ENCODE measurements at places on chromosomes 6 and 20.

DNA sequence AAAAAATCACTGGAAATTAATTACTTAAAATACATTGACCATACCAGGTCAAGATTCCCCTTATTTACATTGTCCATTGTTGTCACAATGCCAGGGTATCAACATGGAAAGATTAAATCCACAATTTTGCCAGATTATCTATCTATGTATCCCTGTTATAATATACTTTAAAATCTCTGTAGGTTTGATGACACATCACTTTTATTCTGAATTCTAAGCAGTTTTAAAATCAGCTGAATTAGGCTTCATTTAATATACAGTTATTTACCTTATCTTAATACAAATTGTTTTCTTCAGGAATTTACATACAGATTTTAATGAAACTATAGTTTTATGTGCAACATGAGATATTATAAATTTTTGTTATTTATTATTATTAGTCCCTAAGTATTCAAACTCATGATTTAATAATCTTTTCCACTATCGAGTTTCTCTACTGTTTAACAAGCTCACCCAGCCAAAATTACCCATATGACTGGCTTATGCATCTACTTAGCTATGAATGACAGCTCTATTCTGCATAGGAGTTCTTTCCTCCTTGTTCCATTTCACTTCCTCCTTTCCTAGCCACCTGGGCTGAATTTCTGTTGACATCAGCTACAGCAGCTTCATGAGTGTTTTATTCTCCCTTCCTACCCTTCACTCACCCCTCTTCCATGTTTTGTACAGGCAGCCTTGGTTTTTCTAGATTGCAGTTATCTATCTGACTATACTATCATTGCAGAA lies 654.2 kb upstream of the MAP3K7 start:
- no peak for DNase-seq

GRCh38 chr6:150486048-150486447 lies 113.6 kb upstream of the PLEKHG1 start:
- no peak for DNase-seq

GRCh38 chr6:36888654-36889481 lies 3.1 kb downstream of the C6orf89 start:
- no peak for DNase-seq

- no peak for DNase-seq
Measured at GRCh38 chr20:1267161-1267560, 1.1 kb downstream of the SNPH start.

DNA sequence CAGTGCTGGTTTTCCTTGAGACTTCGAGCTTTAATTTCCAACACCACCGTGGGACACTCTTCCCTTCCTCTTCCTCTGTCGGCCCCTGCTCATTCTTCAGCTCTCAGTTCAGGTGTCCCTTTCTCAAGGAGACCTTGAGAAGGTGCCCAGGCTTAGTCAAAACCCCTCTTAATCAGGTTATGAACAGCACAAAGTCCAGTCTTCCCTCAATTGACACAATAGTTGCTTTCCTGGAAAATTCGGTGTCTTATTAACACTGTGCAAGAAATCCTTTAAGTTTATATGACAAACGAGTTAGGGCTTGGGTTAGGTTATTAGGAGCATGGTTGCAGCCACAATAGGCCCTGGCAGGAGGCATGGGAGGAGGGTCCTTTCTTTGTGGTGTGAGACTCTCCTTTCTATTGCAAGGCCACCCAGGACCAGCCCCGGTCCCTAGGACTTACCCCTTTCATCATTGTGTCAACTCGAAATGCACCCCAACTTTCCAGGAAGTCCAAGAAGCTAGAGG lies 1.5 kb upstream of the NSFL1C start:
- DNase-seq: no peak

- DNase-seq: no peak
Measured at GRCh38 chr6:107179004-107179403, 63.7 kb upstream of the BEND3 start.
